ENCODE measurements at places on chromosomes 5 and 9. TPM values are rescaled to one million over a fixed set of nuclear protein-coding genes. Genes with fewer than 3 reads are reported as not detected.

The UGT3A2 gene
- total RNA-seq = not detected

The CDH9 gene
- not detected for total RNA-seq

The FRMD3 gene
- 0.43 TPM for total RNA-seq

The FOXD4 gene
- total RNA-seq = 0.21 TPM

The FABP6 gene
- not detected for total RNA-seq

The ARHGEF37 gene
- 0.67 TPM for total RNA-seq

DNA sequence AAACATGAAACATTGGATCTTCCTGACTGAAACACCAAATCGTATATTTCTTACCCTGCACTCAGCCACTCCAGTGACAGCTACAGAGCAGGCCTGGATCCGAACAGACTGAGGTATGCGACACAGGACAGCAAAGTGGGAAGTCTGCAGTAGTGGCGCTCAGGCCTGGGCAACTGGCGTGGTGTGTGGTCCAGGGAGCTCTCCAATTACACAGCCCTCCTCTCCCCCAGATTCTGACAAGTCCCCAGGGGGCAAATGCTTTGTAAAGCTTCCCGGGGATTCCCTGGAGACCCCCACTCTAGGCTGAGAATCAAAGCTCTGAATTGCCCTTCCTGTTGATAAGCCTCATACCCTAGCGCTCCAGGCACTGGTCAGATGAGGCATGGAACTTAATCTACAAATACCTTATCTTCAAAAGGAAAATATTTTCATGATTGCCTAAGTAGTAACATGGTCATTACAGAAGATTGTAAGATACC, 104.8 kb upstream of the ERCC6L2 start:
- DNase-seq = no peak

DNA sequence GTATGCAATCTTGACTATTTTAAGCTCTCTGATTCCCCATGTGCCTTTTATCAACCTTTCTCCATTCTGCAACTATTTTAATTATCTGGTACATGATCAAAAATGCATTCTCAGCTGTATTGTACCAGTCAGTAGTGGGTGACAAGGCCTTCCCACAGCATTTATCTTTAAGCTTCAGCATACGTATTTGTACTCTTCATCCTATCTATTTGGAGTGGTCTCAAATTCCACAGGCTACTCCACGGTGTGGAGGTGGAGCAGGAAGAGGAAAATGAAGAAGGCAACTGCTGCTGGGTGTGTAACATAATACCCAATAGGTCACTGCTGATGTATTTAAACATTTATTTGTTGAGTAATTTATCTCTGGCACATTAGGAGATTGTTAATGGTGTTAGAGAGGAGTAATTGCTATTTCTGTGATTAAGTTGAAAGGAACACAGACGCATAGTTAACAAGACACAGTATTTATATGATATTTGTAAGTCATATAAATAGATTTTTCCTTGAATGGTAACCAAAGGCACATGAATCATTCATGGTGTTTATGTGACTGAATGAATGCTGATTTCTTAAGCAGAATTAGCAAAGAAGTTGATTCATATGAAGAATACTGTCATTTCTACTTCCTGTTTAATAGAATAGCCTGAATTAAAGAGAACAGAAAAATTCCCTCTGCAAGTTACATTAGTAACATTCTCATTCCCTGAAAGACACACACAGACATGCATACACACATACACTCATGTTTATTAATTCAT, 153.8 kb upstream of the NR3C1 start:
- DNase-seq = no peak

- no peak for DNase-seq
These were observed 953.8 kb downstream of the NR2F1-AS1 start for GRCh38 chr5:92627186-92627585.

DNA sequence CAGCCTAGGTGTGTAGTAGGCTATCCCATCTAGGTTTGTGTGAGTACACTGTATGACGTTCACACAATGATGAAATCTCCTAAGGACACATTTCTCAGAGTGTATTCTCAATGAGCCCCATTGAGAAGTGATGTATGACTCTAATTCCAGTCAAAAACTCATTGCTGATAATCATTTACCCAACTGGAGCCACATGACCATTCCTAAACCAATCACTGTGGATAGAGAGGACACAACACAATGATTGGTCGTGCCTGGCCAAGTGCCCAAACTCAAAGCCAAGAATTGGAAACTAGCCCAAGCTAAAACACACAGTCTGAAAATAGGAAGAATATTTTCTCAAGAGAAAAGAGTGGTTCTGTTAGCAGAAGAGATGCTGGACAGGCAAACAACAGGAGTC, 191.2 kb downstream of the ZNF462 start:
- DNase-seq = no peak

GRCh38 chr5:127609957-127610356, 38.9 kb upstream of the CTXN3 start:
- no peak for DNase-seq

- no peak for DNase-seq
These were observed 324.7 kb upstream of the GRAMD2B start for GRCh38 chr5:126098330-126099017.

DNA sequence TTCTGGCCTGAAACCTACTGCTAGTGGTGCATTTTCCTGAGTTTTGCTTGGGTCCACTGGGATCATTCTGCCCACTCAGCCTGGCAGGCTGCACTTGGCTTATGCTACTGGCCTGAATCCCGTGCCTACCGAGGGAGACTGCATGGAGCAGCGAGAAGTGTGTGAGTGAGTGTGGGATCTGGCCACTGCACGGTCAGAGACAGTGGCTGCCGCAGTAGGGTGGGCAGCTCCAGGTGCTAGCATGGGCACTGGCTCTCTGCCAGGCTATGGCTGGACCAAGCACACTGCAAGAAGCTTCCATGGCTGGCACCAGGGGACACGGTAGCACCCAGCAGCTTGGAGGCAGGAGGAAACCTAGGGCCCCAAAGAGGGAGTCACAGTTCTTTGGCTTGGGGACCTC, 1058.7 kb upstream of the ACO1 start:
- no peak for DNase-seq

All from natural killer cell treated with Interleukin-12 subunit alpha and Interleukin-12 subunit beta and Interleukin-15 and Interleukin-18, amount 100 ng/mL, for 72 hours (primary cell).